Thymus (tissue), 14 donors: ENCODE measurements at places on chromosomes 2 and 18.

GRCh38 chr18:12293831-12294230, 14.2 kb upstream of the TUBB6 start:
- no peak for DNase-seq
- no peak overlapping the region for H3K4me3 ChIP-seq
- no peaks in the 10 kb centered on the region for H3K36me3 ChIP-seq
- H3K4me1 ChIP-seq: no peaks in the 10 kb centered on the region
- H3K27me3 ChIP-seq: peaks cover 20% of the 10 kb centered on the region
- H3K27ac ChIP-seq: no peak overlapping the region

DNA sequence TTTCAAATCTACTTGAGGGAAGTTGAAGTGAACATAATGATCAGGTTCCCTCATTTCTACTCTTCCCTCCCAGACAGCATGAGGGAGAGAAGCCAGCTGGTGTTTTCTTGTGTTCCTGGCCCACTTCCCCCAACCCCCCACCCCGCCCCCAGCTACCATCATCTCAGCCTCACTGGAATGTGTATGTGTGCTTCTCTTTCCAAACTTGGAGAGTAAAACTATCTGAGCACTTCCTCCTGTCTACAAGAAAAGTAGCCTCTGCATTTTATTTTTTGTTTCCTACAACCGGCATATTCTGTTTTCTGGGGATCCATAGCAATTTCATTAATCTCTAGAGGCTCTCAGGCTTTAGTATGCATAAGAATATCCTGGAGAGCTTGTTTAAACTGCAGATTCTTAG, 53.6 kb upstream of the GRHL1 start:
- H3K27me3 ChIP-seq: no peaks in the 10 kb centered on the region
- no peak for DNase-seq
- no peaks in the 10 kb centered on the region for H3K36me3 ChIP-seq
- H3K4me3 ChIP-seq: no peak overlapping the region

GRCh38 chr2:173446722-173447121, 92.0 kb downstream of the CDCA7 start:
- H3K27me3 ChIP-seq: no peaks in the 10 kb centered on the region
- DNase-seq: no peak
- H3K4me1 ChIP-seq: no peaks in the 10 kb centered on the region
- H3K36me3 ChIP-seq: no peaks in the 10 kb centered on the region
- H3K4me3 ChIP-seq: no peak overlapping the region
- H3K27ac ChIP-seq: no peak overlapping the region

GRCh38 chr18:63440881-63441280, 18.6 kb upstream of the VPS4B start:
- H3K36me3 ChIP-seq: no peaks in the 10 kb centered on the region
- no peaks in the 10 kb centered on the region for H3K27me3 ChIP-seq
- H3K4me1 ChIP-seq: no peaks in the 10 kb centered on the region

- no peak for DNase-seq
- H3K27me3 ChIP-seq: no peaks in the 10 kb centered on the region
- no peak overlapping the region for H3K4me3 ChIP-seq
- no peaks in the 10 kb centered on the region for H3K36me3 ChIP-seq
- no peaks in the 10 kb centered on the region for H3K4me1 ChIP-seq
Observed at GRCh38 chr2:48232351-48232750, 297.6 kb upstream of the STON1 start.

- no peak for DNase-seq
- H3K27ac ChIP-seq: no peak overlapping the region
- no peaks in the 10 kb centered on the region for H3K27me3 ChIP-seq
- H3K36me3 ChIP-seq: no peaks in the 10 kb centered on the region
Observed at GRCh38 chr2:18345848-18346247, 214.6 kb downstream of the RDH14 start.

DNA sequence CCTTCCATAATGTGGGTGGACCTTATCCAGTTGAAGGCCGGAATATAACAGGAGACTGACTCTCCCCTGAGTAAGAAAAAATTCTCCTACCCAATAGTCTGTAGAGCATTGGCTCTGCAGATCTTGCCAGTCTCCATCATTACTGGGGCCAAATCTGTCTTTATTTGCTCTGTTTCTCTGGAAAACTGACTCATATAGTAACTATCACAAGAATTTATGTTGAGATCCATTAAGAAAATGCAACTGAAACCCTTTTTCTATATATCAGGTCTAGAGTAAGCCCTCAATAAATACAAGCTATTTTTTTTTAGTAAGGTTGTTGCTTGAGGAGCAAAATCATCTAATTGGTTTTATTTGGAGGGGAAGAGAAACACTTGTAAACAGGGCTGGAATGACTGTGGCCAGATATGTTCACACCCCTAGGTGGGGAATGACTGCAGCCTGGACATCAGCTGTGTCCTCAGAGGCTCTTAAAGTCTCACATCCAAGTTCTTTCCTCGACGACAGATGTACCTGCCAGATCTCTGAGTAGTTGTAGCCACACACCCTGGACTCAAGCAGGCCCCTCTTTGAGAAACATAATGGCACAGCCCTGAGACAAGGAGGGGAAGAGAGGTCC, 339.7 kb downstream of the TNS1 start:
- no peak overlapping the region for H3K4me3 ChIP-seq
- peaks cover 2% of the 10 kb centered on the region for H3K27me3 ChIP-seq

DNA sequence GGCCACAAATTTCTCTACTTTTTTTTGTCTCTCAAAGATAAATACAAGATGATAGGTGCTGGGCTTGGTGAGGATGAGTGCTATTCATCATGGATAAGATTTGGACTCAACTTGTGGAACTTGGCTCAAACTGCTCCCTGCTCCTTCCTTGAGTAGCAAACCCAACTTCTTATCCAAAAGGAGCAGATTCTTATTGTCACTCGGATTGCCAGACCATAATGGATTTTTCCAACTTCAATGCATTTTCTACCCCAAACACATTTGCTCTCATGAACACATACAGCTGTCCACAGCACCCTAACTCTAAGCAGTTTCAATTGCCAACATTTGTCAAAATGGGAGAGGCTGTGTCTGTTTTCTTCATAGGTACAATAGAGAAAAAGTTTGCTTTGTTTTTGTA, 99.5 kb upstream of the APCDD1 start:
- no peak for DNase-seq
- H3K4me3 ChIP-seq: no peak overlapping the region
- H3K27ac ChIP-seq: no peak overlapping the region
- H3K36me3 ChIP-seq: peaks cover 4% of the 10 kb centered on the region

GRCh38 chr2:183038341-183039300, at the start of gene NCKAP1:
Gene NCKAP1 (minus strand): TSS chr2:183038457. CDS start chr2:183038099, 358 bp downstream.
- peaks cover 60% of the 10 kb centered on the region for H3K27me3 ChIP-seq
- peak; percentile 76 for DNase-seq
- peaks cover 10% of the 10 kb centered on the region for H3K4me1 ChIP-seq
- peak within 1 kb of the TSS; percentile 81 for H3K27ac ChIP-seq
- H3K36me3 ChIP-seq: no peaks in the 10 kb centered on the region

DNA sequence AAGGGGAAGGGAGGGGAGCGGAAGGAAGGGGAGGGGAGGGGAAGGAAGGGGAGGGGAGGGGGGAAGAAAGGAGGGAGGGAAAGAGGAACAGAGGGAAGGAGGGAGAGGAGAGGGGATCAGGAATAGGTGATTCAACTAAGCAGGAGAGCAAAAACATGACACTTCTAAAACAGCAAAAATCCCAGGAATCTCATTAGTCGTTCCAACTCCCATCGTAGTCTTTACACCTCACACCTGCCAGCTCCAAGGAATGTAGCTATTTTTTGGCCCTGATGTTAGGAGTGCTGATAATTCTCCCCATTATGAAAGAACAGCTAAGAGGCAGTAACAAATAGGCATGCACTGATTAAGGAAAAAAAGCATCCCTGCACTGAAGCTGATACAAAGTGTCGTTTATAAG, 709.9 kb upstream of the PKDCC start:
- no peaks in the 10 kb centered on the region for H3K27me3 ChIP-seq
- DNase-seq: no peak
- no peak overlapping the region for H3K27ac ChIP-seq
- H3K4me3 ChIP-seq: no peak overlapping the region
- H3K4me1 ChIP-seq: no peaks in the 10 kb centered on the region
- H3K36me3 ChIP-seq: no peaks in the 10 kb centered on the region

- H3K4me3 ChIP-seq: no peak overlapping the region
- DNase-seq: no peak
- H3K27ac ChIP-seq: peak overlapping the region; percentile 12
- H3K4me1 ChIP-seq: peaks cover 22% of the 10 kb centered on the region
Observed at GRCh38 chr2:213101692-213102460, 49.5 kb downstream of the IKZF2 start.

GRCh38 chr2:29839306-29839705, 82.1 kb downstream of the ALK start:
- no peak overlapping the region for H3K27ac ChIP-seq
- DNase-seq: no peak
- no peak overlapping the region for H3K4me3 ChIP-seq

DNA sequence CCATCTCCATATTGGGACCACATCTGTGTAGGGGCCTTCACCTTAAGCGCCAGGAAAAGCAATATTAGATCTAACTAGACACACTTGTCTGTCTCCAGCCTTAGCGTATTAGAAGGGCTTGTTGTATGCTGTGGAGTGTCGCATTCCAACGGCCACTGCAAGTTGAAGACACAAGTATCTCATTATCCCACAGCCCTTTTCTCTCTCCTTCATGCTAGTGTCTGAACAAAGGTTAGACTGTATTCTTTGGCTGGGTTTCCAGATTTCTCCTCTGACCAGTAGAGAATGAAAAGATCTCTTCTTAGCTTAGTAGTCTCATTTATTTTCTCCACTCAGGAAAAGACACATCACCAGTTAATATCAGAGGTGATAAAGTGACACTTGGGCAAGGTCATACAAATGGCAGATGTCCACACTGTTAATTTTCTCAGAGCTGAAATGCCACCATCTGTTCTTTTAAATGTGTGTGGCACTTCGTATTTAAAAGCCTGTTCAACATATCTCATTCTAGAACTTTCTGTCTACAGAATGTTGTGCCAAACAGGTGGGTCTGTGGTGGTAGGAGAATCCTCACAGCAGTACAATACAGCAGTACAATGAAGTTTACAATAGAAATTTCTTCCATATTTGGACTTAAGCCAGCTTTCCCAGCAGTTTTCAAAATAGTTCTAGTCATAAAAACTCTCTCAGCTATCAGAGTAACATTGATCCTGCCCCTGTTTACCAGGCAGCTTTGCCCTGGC, 94.0 kb upstream of the ITGA6 start:
- no peak for DNase-seq
- H3K27ac ChIP-seq: no peak overlapping the region
- H3K27me3 ChIP-seq: no peaks in the 10 kb centered on the region
- peaks cover 21% of the 10 kb centered on the region for H3K4me1 ChIP-seq
- no peak overlapping the region for H3K4me3 ChIP-seq
